ENCODE measurements at places on chromosomes 11 and 22.

GRCh38 chr11:99739464-99740089 lies 718.8 kb downstream of the CNTN5 start:
- DNase-seq: no peak

DNA sequence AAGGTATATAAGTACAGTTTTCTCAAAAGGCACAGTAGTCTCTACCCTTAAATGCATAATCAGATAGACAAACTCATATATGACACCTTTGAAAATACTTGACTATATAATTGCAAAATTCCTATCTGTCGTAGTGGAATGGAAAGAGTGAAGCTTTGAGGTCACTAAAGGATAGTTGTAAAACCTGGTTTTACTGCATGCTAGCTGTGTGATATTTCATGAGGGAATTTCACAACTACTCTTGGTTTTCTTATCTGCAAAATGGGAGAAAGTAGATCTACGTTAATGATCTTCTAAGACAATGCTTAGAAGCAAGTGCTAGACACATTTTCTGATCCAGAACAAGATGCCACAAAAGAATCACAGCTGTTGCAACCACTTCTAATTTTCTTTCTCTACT lies 332.2 kb downstream of the AASDHPPT start:
- no peak for DNase-seq

DNA sequence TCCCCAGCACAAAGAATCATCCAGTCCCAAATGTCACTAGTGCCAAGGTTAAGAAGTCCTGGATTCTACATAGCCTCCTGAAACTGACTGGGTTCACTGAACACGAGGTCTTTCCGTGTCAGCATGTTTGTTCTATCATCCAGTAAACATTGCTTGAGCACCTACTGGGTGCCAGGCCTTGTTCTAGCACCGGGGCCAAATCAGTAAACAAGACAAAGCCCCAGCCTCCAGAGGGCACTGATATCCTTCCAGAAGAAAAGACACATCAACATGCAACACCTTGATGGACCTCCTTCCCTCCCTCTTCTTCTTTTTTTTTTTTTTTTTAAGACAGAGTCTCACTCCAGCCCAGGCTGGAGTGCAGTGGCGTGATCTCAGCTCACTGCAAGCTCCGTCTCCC lies 26.9 kb downstream of the TPST2 start:
- no peak for DNase-seq

DNA sequence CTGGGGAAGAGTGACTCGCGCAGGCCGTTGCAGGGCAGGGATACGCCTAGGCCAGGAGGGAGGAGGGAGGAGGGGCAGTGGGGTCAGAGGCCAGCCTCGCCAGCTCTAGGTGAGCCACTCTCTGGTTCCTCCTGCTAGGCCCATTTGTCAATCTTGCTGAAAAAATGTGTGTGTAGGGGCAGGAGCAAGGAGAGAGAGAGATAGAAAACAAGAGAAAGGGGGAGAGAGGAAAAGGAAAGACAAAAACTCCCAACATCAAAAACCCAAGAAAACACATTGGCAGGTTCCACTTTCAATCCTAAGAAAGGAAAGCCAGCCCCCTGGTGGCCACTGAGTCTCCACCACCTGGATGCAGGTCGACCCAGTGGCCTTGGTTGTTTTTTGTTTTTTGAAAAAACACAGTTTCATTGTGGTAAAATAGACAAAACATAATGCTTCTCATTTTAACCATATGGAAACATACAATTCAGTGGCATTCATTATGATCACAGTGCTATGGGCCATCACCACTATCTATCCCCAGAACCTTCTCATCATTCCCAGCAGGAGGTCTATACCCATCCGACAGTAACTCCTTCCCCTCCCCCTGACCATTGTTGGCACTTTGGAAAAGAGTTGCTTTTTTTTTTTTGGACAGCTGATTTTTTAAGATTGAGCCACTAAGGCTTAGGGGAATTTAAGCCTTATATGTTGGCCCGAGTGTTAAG lies 10.9 kb downstream of the OMP start:
- no peak for DNase-seq

- DNase-seq: no peak
These were observed 15.1 kb downstream of the DGCR2 start for GRCh38 chr22:19106886-19107729.

GRCh38 chr11:64360448-64360921 lies 1.5 kb downstream of the RPS6KA4 start:
- DNase-seq: no peak

- DNase-seq: no peak
These were observed 999.0 kb downstream of the BRD1 start for GRCh38 chr22:48828688-48829087.

DNA sequence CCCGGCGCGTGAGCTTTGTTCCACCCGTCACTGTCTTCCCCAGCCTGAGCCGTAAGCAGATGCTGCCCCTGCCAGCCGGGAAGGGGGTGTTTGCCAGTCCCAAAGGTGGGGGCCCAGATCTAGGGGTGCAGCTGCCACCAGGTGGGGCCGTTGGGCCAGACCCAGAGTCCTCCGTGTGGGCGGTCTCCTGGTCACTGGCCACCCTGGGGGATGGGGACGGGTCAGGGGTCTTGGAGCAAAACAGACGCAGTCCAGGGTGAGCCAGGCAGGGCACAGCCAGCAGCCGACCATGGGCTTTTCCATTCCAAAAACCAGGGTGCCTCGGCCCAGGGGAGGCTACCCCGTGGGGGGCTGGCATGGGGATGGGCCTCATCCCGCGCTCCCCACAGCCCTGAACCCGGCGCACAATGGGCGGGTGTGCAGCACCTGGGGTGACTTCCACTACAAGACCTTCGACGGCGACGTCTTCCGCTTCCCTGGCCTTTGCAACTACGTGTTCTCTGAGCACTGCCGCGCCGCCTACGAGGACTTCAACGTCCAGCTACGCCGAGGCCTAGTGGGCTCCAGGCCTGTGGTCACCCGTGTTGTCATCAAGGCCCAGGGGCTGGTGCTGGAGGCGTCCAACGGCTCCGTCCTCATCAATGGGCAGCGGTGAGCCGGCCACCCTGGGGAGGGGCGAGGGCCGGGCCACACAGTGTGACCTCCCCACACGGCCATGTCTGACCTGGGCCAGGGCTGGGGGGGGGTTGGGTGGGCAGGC lies 3.5 kb downstream of the MUC5B start:
- DNase-seq: no peak

GRCh38 chr22:44860311-44860710 lies 107.9 kb downstream of the ARHGAP8 start:
- no peak for DNase-seq

DNA sequence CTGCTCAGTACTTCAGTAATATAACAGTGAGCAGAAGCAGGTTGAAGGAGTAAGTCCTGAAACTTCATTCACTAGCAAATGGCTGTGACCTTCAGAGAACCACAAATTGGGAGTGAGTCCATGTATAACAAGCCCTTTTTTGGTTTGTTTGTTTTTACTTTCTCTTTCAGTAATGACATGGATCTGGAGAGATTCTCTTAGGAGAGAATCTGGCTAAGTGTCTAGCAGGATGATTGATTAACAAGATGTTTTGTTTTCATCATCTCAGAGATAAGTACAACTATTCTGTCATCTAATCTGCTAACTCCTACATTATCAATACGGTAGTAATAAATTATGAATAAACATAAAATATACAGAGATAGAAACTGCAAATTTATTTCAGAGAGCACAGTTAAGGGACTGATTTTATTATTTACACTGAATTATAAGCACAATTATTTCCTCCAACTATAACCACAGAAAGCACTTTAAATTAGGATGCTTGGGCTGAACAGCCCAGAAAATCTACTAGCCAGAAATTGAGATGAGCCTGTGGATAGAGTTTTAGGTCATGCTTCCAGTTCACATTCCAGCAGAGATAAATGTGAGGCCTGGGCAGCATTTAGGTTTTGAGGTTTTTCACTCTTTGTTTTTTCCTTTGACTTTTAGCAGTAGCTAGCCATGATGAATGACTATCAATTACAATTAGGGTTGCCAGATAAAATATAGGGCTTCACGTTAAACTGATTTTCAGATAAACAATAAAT lies 429.3 kb upstream of the FAT3 start:
- no peak for DNase-seq

DNA sequence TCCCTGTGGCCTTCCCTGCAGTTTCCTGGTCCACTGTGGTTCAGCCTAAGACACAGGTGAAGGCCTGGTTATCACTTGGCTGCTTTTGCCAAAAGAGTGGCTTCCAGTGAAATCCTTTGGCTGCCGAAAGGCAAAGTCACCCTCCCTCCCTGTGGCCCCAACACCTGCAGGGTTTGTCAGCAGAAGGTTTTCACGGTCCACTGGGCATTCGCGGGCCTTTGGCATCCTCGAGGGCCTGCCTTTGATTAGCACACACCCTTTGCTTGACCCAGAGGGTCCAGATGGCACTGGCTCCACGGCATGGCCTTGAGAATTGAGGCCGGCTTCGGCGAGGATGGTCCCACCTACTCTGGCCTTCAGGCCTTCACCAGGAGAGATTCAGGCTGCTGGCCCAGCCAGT lies 35.3 kb downstream of the RTN4R start:
- no peak for DNase-seq

DNA sequence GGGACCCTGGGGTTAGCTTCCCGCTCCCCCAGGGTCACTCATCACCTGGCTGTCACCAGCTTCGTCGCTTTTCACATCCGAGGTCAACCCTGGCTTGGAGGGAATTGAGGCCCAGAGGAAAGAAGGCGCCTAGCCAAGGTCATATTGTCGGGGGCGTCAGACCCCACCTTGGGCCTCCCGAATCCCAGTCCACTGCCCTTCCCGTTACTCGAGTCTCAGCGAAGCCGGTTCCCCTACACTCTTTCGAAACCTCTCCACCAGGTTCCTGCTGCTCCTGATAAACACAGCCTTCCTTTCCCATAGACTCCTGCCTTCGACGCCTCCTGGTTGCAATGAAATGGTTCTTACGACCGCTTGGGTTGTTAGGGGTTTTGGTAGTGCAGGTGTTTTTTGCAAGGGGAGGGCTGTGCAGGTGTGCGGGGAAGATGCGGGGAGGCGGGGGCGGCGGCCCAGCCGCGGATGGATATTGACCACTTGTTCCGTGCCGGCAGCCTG lies 642 bp downstream of the NAA40 start:
- no peak for DNase-seq

DNA sequence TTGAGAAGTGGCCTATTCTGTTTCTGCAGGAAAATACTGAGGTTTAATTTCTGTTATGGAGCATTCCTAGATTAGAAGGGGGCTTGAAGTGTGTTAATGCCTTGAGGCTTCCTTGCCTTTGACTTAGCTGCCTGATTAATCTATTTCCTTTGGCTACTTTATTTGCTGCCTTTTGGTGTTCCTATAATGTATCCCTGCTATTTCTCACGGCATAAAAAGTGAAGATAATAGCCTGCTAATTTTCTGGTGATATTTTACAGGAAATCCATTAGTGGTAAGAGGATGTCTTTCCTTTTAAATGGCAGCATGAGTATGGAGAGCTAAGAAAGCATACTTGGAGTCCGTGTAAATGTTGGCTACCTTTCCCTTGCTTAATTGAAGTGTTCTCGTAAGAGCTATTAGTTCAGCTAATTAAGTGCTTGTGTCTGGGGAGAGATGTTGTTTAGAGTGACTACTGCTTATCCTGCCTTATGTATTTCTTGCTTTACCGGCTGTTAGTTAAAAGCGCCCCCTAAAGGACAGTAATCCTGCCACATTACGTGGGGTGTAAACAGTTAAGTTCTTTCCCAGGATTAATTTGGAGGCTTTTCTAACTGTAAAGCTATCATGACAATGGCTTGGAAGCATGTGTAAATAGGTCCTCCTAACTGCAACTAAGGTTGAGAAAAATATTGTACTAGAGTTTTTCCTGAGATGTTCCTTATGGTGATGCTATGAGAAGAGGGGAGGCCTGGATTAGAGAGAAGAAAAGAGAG lies 45.6 kb downstream of the ZNF280B start:
- DNase-seq: no peak

- no peak for DNase-seq
These were observed 61.7 kb downstream of the PTPRJ start for GRCh38 chr11:48041877-48042695.

GRCh38 chr11:75342231-75342918 lies 9.1 kb downstream of the ARRB1 start:
- DNase-seq: no peak

GRCh38 chr11:78414321-78415051 lies 3.1 kb downstream of the GAB2 start:
- DNase-seq: no peak

DNA sequence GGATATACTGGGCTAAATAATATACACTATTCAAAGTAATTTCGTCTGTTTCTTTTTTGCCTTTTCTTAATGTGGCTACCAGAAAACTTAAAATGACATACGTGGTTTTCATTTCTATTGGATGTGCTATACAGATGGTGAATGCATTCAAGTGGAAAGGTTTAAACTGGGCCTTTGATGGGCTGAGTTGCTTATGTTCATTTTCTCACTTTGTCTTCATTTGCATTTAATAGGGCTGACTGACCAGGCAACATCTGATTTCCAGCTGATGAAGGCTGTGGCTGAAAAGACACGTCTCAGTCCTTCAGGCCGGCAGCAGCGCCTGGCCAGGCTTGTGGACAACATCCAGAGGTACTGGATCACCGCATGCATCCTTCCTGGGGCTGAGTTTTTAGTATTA lies 27.9 kb downstream of the PIWIL4 start:
- no peak for DNase-seq

DNA sequence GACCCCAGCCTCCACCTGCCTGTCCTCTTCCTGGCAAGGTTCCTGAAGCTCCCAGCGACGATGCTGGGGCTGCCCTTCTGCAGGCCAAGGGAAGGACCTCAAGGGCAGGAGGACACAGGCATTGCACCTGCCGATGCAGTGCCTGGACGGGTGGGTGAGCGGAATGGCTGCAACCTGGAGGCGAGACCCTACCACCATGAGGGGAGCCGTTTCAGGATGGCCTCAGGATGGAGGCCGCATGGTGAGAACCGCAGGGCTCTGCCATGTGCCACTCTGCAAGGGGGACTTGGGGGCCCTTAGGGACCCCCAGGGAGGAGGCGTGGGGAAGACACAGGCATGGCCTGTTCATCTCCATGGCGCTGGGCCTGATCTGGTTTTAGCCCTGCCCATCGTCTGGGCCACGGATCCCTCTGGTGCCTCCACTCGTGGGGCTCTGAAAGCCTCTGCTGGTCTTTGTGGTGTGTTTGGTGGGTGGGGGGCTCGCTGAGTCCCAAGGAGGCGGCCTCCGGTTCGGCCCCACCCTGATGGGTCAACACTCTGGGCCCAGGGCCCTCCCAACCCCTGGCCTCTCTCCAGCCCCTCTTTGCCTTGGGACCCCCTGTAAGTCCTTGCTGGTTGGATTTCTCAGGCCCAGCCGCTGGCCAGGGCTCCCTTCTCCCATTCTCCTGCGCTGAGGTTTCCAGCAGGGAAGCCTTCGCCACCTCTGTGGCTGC lies 1.3 kb upstream of the LSP1 start:
- no peak for DNase-seq
